ENCODE measurements at places on chromosomes 6 and 20.
A peak's percentile ranks its signal among the peaks of the same experiment; 100 is the strongest.

- no peak for DNase-seq
These were observed 20.6 kb downstream of the XKR7 start for GRCh38 chr20:31988430-31989015.

DNA sequence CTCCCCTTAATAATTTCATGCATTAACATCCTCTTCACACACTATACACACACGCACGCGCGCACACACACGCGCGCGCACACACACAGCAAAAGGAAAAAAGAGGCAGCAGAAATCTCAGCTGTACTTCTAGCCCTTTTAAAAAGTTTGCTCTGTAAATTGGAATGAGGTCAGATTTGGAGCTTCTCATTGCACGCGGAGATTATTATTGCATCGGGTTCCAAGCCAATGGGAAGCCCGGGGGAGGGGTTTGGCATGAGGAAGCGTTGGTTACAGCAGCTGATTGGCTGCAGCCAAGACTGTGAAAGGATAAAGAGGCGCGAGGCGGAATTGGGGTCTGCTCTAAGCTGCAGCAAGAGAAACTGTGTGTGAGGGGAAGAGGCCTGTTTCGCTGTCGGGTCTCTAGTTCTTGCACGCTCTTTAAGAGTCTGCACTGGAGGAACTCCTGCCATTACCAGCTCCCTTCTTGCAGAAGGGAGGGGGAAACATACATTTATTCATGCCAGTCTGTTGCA is at the start of gene SOX4:
Gene SOX4, plus strand, starts transcription at position 340 of the 515 bp plus-strand sequence. CDS start 784 bp downstream, outside the sequence.
- DNase-seq = peak; percentile 86

GRCh38 chr20:25032478-25033264 is 25.3 kb downstream of the ACSS1 start:
- DNase-seq = no peak

DNA sequence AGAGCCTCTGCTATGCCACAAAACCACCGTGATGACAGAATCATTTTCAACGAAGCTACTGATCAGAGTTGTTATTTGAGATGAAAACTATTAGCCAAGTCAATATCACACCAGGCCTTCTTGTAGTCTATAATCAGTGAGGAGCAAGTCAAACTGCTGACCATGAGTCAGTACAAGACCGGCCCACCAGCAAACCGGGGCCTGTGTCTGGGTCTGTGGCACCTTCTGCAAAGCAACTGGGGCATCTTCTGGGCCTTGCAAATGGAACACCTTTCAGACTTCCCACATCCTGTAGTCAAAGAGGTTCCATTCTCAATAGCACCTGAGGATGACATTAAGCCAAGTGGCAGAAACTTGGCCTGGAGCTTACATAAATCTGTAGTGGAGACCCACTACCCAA is 38.5 kb downstream of the CPXM1 start:
- DNase-seq = no peak

DNA sequence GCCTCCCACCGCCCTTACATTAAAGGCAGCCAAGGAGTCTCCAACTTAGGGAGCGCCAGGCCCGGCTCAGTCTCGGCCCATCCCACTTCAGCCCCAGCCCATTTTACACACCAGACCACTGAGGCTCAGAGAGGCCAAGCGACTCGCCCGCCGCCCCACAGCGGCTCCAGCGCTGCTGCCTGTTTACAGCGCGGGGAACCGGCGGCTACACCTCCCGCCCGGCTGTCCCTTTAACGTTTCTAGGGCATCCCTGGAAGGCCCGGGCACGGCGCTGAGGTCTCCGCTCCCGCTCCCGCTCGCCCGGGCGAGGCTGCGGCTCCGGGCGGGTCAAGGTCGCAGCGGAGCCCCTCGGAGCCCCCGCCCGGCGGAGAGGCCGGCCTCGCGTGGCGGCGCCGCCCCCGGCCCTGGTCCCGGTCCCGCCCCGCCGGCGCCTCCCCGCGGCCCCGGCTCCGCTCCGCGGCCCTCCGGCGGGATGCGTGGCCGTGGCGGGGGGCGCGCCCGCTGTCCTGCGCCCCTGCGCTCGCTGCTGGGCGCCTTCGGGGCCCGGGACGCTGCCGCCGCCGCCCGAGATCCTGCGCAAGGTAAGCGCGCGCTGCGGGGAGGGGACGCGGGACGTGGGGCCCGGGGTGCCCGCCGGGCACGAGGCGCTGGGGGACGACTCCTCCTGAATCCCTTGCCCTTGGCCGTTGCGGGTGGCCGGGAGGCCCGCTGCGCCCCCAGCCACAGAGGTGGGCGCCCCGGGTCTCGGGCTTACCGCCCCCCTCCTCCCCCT is 27.1 kb upstream of the PHACTR3 start:
- DNase-seq = no peak

DNA sequence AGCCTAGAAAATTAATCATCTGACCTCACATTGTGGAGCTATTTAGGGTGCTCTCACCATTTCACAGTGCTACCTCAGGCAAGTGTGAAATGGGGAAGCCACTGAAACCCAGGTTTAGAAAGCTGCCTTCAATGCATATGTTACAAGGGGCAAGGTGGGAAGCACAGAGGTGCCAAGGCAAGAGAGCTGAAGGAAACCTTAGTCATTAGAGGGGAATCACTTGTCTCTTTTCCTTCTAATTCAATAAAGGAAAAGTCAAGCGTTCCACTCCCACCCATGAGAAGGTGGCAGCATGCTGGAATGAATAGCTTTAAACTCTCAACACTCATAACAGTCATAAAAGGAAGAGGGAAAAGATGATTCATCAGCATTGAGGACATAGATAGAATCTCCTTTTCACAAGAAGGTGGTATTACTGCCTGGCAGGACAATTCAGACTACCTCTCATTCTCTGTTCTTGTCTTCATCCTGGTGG is 251.9 kb upstream of the IRAK1BP1 start:
- DNase-seq = no peak

DNA sequence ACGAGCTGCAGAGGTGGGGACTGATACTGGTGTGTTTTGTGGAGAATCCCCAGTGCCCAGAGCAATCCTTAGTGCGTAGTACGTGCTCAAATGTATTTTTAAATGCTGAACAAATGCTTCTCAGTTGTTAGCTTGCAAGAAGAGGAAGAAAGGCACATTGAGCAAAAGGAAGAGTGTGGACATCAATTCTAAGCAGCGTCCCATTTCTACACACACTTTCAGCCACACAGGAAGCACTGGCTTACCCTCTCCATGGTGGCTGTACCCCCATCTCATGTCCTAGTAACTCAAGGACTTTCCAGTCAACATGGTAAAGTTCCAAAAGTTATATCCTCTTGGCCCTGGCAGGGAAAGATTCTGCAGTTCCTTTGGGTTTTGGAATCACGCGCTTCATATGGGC is 98.8 kb upstream of the NXT1 start:
- no peak for DNase-seq

DNA sequence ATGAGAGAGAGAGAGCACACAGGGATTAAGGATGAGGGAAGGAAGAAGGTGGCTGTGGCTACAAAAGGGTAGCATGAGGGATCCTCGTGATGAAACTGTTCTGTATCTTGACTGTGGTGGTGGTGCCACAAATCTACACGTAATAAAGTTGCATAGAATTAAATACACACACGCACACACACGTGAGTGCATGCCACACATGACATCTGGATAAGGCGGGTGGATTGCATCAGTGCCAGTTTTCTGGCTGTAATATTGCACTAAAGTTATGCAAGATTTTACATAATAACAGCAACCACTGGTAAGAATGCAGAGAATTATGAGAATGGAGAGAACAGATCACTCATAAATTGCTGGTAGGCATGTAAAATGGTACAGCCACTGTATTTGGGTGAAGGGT is 16.9 kb upstream of the STK35 start:
- peak; percentile 28 for DNase-seq

- DNase-seq = no peak
These were observed 16.0 kb downstream of the HLA-DPA1 start for GRCh38 chr6:33057222-33058150.

GRCh38 chr20:40683221-40683893 is 5.7 kb downstream of the MAFB start:
- DNase-seq = peak; percentile 11

DNA sequence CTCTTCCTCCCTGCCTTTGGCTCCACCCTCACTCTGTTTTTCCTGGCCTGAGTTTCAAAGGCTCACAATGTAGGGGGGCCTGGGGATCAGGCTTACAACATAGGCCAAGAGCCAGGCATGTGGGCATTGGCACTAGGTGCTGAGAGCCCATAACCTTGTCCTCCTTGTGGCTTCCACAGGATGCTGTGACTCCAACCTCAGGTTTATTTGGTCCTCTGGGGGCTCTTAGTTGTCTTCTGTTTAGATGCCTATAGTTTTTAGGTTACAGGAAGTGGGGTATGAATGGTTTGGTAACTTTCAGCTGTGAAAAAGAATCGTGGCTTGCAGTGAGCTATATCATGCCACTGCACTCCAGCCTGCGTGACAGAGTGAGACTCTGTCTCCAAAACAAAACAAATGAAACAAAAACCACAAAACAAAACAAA is 25.6 kb downstream of the MMP24 start:
- DNase-seq = peak; percentile 39

- DNase-seq = peak; percentile 21
These were observed 1.3 kb upstream of the E2F1 start for GRCh38 chr20:33687370-33687915.

DNA sequence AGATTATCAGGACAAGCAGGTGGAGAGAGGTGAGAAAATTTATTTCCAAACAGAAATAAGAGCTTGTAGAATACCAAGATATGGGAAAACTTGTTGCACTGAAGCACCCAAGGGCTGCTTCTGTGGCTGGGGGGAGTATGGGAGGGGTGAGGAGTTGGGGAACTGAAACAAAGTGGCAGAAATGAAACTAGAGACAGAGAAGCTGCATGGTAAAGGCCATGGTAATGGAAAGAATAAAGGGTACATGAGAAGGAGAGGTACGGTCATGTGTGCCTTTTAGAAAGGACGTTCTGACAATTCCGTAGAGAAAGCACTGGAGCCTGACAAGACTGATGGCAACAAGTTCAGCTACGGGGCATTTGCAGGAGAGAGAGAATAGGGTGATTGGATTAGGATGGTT is 51.6 kb upstream of the RIN2 start:
- DNase-seq = peak; percentile 18

- DNase-seq = no peak
These were observed 204.5 kb downstream of the ISM1 start for GRCh38 chr20:13425381-13426135.

GRCh38 chr20:58459058-58459750 is 56.0 kb downstream of the APCDD1L start:
- no peak for DNase-seq

GRCh38 chr6:113819169-113819830 is 37.8 kb upstream of the MARCKS start:
- no peak for DNase-seq

GRCh38 chr6:53750052-53750650 is 44.7 kb upstream of the LRRC1 start:
- DNase-seq = no peak

DNA sequence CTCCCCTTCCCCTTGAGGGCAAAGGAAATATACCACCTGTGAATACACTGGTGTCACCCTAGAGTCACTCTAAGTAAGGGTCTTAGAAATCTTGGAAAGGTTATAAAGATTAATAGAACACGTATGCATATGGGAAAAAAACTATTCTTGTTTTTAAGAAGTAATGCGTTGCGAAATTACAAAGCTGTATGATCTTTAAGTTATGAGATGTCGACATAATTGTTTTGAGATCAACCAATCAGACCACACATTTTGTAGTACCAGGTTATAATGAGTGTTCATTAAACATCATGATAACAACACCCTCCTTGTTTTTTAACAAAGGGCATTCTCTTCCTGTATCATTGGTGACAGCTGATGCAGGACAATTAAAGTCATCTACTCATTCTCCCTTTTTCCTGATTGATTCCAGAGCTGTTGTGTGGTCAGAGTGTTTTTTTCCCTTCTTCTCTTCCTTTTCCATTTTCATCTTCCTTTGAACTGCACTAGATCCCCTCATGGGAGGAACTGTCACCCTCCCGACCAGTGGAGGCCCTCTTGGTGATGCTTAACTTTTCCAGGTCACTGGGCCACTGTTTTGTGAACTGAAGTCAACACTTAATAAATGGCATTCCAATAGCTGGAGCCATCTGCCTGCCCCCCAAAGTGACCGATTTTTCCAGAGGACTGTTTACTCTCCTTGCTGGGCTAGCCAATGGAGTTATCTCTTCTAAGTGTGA is 37.0 kb downstream of the PRDM1 start:
- no peak for DNase-seq

DNA sequence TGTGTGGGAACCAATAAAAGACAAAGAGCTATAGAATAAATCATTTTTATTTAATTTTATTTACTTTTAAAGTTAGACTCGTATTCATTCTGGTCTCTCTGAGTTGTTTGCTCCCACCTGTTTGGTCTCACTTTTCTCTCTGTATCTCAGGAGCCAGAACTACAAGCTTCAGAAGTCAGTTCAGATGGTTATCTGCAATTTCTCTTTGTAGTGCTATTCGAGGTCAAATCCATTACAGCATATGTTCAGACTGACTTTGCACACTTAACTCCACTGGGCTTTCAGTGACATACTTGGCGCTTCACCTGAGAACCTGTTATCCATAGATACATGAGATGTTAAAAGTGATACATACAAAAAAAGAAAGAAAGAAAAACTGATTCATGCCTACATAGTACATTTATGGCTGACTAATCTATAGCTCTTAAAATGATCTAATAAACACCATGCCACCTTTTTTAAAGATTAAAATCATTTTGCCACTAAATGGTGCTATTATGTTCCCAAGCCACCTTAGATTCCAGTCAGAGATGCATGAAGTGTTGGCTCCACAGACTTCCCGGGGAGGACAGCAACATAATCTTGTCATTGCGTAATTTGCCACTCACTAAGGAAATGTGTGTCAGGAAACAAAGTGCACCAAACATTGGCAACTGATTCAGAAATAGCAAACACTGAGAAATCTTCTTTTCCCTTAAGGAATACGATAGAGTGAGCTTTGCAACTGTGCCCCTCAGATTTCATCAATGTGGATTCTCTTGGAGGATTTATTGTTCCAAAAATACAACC is 396.7 kb downstream of the HACE1 start:
- DNase-seq = no peak

- DNase-seq = no peak
These were observed 2.2 kb downstream of the TFAP2A start for GRCh38 chr6:10412461-10413261.

GRCh38 chr6:162395181-162395580 is 332.4 kb downstream of the PRKN start:
- no peak for DNase-seq

DNA sequence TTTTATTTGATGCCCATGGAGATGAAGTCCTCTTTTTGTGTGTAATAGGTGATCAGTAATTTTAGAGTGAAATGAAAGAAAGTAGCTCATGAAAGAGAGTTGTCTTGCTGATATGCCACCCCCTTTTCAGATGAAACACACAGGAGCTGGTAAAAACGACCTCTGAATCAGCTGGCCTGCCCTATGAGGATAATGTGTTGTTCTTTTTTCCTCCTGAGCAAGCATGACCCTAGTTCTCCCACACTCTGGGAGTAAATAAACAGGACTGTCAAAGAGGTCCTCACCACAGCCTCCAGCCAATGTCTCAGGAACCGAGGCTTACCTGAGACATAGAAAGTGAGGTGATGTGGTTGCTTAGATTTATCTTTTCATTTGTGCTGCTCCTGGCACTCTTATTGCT is 29.5 kb downstream of the GPX5 start:
- no peak for DNase-seq

All from CD4-positive, alpha-beta T cell treated with Interferon gamma for 1 hour (primary cell).